ENCODE measurements at places on chromosomes 4 and X. TPM values are rescaled to one million over a fixed set of nuclear protein-coding genes. Genes with fewer than 3 reads are reported as not detected.

DNA sequence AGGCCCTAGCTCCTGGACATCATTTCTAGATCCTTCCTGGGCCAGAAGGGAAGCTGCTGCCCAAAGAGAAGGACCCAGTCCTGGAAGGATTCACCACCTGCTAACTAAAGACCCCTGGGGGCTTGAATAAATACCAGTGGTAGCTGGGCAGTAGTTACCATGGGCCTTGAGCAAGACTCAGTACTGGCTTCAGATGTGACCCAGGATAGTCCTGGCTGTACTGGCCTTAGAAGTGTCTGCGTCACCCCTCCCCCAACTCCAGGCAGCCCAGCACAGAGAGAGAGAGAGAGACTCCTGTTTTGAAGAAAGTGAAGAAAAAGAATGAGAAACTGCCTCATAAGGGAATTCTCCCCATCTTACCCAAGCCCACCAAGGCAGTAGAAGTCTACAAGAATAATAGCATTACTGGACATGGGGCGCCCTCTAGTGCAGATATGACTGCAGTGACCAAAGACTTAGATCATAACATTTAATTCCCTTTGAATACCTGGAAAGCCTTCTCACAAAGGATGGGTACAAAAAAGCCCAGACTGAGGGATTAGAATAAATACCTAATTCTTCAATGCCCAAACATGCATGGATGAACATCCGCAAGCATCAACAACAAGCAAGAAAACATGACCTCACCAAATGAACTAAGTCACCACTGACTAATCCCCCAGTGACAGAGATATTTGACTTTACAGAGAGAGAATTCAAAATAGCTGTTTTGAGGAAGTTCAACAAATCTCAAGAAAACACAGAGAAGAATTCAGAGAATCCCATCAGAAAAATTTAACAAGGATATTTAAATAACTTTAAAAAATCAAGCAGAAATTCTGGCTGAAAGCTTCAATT, 171.8 kb downstream of the HNRNPD start:
- peak; percentile 10 for DNase-seq

GRCh38 chr4:80809039-80809729, 221.3 kb upstream of the BMP3 start:
- no peak for DNase-seq

- no peak for DNase-seq
Measured at GRCh38 chr4:54596201-54596600, 61.6 kb upstream of the KIT start.

GRCh38 chr4:173189117-173189693, 20.6 kb downstream of the GALNT7 start:
- peak; percentile 23 for DNase-seq

DNA sequence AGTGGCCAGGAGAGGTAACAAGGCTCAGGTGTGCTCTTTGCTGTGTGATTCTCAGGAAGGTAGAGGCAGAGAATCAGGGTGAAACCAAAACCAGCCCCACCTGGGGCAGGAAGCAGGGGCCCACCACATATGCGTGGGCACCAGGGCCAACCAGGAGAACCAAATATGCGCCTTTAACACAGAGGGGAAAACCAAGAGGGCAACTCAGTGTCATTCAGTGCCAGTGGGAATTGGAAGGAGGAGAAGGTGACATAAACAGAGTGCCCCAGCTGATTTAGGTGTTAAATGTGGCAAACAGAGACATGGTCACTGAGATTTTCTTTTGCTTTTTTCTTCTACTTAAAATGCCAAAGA, 106.8 kb upstream of the MAMLD1 start:
- no peak for DNase-seq

DNA sequence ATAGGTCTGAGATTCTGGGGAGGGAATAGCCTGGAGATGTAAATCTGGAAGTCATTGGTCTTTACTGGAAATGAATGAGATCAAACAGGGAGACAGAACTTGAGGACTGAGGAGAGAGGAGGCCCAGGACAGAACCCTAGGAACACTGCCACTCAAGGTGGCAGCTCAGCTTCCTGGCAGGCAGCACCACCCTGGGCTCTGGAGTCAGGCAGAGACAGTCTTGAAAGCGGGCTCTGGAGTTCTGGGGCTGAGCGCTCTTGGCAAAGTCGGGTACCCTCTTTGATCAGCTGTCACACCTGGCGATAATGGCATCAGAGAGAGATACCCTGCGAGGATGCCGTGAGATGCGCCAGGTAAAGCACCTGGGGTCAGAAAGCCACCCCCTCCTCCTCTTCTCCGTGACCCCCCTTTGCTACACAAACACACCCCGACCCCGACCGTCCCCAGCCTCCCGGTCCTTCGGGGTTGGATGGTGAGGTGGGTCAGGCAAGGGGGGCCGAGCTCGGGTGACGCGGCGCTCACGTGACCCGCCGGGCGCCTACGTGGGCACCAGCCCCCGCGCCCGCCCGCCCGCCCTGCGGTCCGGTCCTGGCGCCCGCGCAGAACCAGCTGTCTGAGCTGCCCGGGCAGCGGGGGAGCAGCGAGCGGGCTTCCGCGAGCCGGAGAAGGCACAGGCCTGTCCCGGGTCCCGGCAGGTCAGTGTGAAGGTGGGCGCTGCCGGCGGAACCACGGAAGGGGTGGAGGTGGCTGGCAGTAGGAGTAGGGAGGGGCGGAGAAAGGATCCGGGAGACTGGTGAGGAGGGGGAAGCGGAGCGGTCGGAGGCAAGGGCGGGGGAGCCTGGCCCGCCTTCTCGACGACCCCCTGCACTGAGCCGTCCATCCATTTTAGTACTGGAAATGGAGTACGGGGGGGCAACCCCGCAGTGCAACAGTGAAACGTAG, at the start of gene TCEAL3:
Gene TCEAL3 (plus strand): TSS at position 600 of the 942 bp plus-strand sequence. CDS start 1,102 bp downstream, outside the sequence.
- DNase-seq, result no peak

GRCh38 chr4:82989575-82990429, 20.8 kb downstream of the LIN54 start:
- no peak for DNase-seq

- no peak for DNase-seq
Measured at GRCh38 chrX:20451929-20452328, 185.2 kb upstream of the RPS6KA3 start.

DNA sequence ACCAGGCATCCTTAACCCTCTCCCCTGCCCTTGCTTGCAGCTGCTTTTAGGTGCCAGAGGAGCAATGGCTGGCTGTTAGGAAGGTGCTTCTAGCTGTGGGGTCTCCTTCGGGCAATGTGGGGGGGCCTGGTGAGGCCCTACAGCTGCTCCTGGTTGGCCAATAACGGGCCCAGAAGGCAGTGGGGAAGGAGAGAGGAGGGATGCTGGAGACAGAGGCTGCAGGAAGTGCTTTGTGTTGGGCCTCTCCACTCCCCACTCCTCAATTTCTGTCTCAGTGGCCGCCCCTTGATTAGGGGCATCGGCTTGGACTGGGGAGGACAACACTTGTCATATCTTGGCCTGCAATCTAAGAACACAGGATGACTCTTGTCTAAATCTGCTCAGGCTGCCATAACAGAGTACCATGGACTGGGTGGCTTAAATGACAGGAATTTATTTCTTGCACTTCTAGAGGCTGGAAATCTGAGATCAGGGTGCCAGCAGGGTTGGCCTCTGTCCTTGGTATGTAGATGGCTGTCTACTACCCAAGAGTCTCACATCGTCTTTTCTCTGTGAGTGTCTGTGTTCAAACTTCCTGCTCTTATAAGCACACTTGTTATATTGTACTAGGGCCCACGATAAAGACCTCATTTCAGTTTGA, 374.3 kb downstream of the MID1IP1 start:
- no peak for DNase-seq

GRCh38 chrX:134580907-134581306, 77.4 kb downstream of the PLAC1 start:
- DNase-seq, result no peak

GRCh38 chr4:155908187-155909139, 5.0 kb downstream of the TDO2 start:
- no peak for DNase-seq

DNA sequence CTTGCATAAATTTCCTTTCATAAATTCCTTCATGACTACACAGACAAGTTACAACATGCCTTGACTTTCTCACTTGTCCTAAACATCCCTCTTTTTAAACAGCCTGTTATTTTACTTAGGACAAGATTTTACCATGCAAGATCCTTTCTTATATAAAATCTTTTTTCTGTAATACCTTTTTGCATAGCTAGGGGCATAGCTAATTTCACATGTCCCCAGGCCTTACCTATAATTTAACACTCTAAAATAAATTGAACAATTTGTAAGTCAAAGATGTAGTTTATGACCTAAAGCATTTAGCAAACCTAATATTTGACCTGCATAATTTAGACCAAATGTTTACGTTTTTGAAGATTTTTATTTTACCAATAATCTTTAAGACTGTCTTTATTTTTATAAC, 396.3 kb upstream of the FSTL5 start:
- DNase-seq, result peak; percentile 1

- DNase-seq, result no peak
Measured at GRCh38 chr4:1683736-1684505, at the start of gene FAM53A. Gene FAM53A, minus strand, starts transcription at chr4:1684313. Its CDS starts 15,572 bp downstream, at chr4:1668741.

DNA sequence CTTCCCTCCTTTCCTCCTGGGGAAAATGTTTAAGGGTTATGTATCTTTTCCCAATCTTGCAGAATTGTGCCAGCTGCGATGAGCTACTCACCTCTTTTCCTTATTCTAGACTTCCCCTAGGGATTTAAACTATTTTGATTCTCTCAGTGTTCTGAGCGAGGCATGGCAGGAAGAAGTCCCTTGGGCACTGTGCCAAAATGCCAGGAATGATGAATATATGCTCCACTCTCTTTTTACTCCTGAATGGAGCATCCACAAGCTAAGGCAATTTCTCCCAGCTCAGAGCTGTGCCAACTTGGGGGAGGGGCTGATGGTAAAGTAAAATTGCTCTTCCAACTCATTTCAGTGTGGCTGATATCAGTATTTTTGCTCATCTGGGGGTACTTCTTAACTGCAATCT, 4.0 kb upstream of the C4orf17 start:
- DNase-seq, result peak; percentile 32

The PPEF1 gene
- not detected for total RNA-seq

The KIF4A gene
- total RNA-seq, result 19.1 TPM

The SUPT20HL2 gene
- total RNA-seq, result not detected

The COL25A1 gene
- total RNA-seq, result 0.03 TPM

The SULT1E1 gene
- total RNA-seq, result 3.7 TPM

Measured in foreskin keratinocyte (primary cell).